ENCODE measurements at places on chromosomes 6 and 20.

GRCh38 chr20:57514273-57514751 lies 10.6 kb downstream of the CTCFL start:
- peak; percentile 6 for DNase-seq

DNA sequence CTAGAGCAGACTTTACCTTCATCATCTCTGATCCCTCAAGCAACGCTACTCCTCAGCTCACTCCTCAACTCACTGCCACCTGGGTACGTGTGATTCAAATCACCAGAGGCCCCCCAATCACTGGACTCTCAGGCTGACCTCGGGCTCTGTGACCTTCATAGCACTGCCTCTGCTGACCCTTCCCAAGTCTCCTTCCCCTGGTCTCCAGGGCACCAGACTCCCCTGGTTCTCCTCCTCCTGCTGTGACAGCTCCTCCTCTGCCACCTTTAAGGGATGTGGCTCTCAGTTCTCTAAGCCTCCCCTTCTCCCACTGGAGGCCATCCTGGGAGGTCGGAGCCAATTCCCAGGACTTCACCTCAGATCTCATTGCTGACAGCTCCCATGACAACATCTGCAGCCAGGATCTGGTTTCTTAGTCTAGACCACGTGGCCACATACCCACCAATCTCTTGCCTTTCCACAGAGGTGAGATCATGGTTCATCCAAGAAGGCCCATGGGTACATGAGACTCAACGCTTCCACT lies 90.4 kb downstream of the NFATC2 start:
- DNase-seq, result no peak

- DNase-seq, result no peak
Measured at GRCh38 chr20:11626551-11626950, 291.1 kb upstream of the BTBD3 start.

DNA sequence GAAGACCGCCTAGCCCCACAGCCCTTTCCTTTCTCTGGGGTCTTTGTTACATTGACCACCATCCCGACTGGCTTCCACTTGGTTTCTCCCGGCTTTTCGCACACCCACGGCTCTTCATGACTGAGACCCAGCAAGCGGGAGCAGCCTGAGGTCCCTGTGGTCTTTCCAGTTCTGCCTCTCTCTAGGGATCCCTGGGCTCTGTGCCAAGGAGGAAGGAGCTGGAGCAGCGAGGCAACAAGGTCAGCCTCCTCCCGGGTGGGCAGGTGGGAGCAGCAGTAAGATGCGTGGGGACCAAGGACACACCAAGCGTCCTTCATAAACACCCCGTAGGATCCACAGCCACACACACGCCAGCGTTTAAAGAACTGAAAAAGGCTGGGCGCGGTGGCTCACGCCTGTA lies 29.6 kb upstream of the MRGBP start:
- DNase-seq, result no peak

- no peak for DNase-seq
Measured at GRCh38 chr6:21078497-21078896, 515.1 kb upstream of the SOX4 start.

- DNase-seq, result no peak
Measured at GRCh38 chr6:55282115-55282514, 45.2 kb upstream of the GFRAL start.

GRCh38 chr6:15239616-15240364 lies 6.1 kb upstream of the JARID2 start:
- DNase-seq, result no peak

- no peak for DNase-seq
Measured at GRCh38 chr6:149242883-149243282, 74.6 kb upstream of the TAB2 start.

- no peak for DNase-seq
Measured at GRCh38 chr6:46961232-46961631, 39.5 kb upstream of the ADGRF5 start.

- DNase-seq, result no peak
Measured at GRCh38 chr6:16576451-16577368, 184.6 kb downstream of the ATXN1 start.

DNA sequence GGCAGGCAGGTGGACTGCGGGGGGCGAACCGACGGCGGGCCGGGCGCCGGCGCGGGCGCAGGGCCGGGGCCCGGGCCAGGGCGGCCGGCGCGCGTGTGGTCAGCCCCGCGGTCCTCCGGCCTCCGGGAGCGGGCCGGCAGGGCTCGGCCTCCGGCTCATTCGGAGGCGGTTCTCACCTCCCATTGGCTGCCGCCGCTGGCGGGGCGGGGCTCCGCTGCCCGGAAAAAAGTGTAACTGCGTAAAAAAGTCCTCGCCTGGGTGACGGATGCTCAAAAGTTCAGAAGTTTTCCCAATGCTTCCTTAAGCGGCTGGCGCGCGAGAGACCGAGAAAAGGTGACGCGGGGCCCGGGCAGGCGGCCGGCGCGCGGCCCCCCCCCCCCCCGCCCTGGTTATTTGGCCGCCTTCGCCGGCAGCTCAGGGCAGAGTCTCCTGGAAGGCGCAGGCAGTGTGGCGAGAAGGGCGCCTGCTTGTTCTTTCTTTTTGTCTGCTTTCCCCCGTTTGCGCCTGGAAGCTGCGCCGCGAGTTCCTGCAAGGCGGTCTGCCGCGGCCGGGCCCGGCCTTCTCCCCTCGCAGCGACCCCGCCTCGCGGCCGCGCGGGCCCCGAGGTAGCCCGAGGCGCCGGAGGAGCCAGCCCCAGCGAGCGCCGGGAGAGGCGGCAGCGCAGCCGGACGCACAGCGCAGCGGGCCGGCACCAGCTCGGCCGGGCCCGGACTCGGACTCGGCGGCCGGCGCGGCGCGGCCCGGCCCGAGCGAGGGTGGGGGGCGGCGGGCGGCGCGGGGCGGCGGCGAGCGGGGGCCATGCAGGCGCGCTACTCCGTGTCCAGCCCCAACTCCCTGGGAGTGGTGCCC lies at the start of gene FOXC1:
Gene FOXC1, plus strand, starts transcription at position 268 of the 849 bp plus-strand sequence. Its CDS starts 531 bp downstream, at position 799.
- no peak for DNase-seq

- no peak for DNase-seq
Measured at GRCh38 chr6:81144346-81144745, 608.1 kb downstream of the TENT5A start.

Data from T-cell (primary cell).